ENCODE measurements at places on chromosomes 1 and 21. TPM values are rescaled to one million over a fixed set of nuclear protein-coding genes. Genes with fewer than 3 reads are reported as not detected.

DNA sequence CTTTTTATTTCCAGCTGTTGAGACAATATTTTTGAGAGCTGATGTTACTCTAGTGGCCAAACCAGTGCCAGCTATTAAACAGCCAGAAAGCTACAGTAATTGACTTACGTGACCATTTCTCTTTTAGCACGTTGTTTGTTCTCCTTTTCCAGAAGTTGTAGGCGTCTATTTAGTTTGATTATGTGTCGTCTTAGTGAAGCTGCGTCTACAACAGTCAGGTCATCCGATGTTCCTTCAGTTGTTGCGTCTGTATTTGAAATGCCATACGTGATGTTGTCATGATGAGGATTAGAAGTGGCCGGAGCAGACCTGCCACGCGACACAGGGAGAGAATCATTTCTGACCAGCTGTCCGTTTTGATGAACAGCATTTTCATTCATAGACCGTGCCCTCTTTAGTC, 38.2 kb downstream of the TMEM51 start:
- no peak overlapping the region for H3K27ac ChIP-seq
- no peaks in the 10 kb centered on the region for H3K4me1 ChIP-seq
- no peaks in the 10 kb centered on the region for H3K27me3 ChIP-seq
- no peaks in the 10 kb centered on the region for H3K36me3 ChIP-seq
- no peak for DNase-seq
- no peak overlapping the region for H3K4me3 ChIP-seq

- H3K27ac ChIP-seq: peak overlapping the region; percentile 59
- no peaks in the 10 kb centered on the region for H3K27me3 ChIP-seq
- H3K4me3 ChIP-seq: no peak overlapping the region
- peak; percentile 55 for DNase-seq
Observed at GRCh38 chr1:110065841-110066240, 4.6 kb downstream of the ALX3 start.

- no peaks in the 10 kb centered on the region for H3K36me3 ChIP-seq
- peaks cover 22% of the 10 kb centered on the region for H3K4me1 ChIP-seq
- no peak overlapping the region for H3K27ac ChIP-seq
Observed at GRCh38 chr1:98478121-98478520, 183.4 kb upstream of the SNX7 start.

DNA sequence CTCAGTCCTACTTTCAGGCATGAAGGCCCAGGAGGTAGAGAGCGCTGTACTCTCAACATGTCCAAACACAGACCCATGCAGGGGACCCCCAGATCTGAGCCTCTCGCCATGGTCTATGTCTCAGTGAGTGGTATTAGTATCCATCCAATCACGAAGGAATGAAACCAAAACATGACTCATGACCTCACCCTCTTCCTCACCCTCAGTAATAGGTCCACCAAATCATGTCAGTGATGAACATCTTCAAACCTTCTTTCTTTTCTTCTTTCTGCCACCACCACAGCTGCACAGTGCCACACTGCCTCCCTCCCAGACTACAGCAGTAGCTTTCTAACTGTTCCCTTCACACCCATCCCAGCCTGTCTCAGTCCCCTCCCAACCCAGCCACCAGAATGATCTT, 16.8 kb downstream of the C1orf116 start:
- H3K4me1 ChIP-seq: no peaks in the 10 kb centered on the region
- no peaks in the 10 kb centered on the region for H3K36me3 ChIP-seq
- H3K4me3 ChIP-seq: no peak overlapping the region
- peaks cover 29% of the 10 kb centered on the region for H3K27me3 ChIP-seq
- H3K27ac ChIP-seq: no peak overlapping the region

DNA sequence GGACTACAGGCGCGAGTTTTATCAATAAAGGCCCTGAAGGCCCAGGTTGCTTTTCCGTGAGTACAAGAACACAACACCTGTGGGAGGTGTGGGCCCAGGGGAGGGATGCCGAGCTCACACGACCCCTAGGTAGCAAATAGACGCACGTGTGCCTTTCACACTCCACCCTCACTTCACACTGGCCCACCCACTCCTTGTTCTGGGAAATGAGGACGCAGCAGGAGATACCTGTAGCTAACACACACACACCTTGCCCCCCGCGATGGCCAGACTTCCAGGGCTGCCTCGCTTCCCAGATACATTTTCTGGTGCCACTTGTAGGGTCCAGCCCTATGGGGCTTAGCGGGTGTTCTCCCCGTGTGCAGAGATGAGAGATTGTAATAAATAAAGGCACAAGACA, 4.3 kb upstream of the CCDC27 start:
- no peak overlapping the region for H3K27ac ChIP-seq
- peaks cover 11% of the 10 kb centered on the region for H3K4me1 ChIP-seq
- H3K36me3 ChIP-seq: no peaks in the 10 kb centered on the region
- no peaks in the 10 kb centered on the region for H3K27me3 ChIP-seq
- H3K4me3 ChIP-seq: peak overlapping the region; percentile 93
- DNase-seq: no peak

DNA sequence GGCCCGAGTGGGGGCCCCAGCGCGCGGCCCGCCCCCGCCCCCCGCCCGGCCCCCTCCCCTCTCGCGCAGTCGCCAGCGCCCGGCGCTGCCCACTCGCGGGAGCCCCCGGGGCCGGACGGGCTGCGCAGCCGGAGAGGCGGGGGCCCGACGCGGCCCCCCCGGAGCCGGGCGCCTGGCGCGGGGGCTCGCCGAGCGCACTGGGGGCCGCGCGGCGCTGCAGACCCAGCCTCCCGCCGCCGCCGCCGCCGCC, 146 bp upstream of the ZNF362 start:
- peaks cover 15% of the 10 kb centered on the region for H3K4me1 ChIP-seq
- H3K27ac ChIP-seq: no peak overlapping the region
- no peaks in the 10 kb centered on the region for H3K27me3 ChIP-seq
- no peaks in the 10 kb centered on the region for H3K36me3 ChIP-seq

GRCh38 chr1:8701794-8702471, 115.5 kb downstream of the RERE start:
- no peaks in the 10 kb centered on the region for H3K36me3 ChIP-seq
- H3K4me3 ChIP-seq: peak overlapping the region; percentile 72
- no peaks in the 10 kb centered on the region for H3K27me3 ChIP-seq
- peak; percentile 67 for DNase-seq

DNA sequence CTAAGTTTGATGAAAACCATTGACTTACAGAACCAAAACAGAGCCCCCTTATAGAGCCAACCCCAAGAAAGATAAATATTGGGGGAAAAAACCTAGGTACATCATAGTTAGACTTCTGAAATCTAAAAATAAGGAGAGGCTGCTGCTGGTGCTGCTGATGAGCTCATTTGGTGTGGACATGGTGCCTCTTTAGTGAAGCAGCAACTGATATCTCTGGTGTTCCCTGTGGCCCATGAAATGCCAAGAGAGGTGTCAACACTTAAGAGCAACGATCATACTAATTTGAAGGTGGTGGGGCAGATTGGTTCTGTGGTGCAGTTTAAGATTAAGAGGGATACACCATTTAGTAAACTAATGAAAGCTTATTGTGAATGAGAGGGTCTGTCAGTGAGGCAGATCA, 35.9 kb downstream of the ST3GAL3 start:
- no peak overlapping the region for H3K4me3 ChIP-seq
- H3K36me3 ChIP-seq: peaks cover 5% of the 10 kb centered on the region
- no peaks in the 10 kb centered on the region for H3K4me1 ChIP-seq
- H3K27ac ChIP-seq: no peak overlapping the region

DNA sequence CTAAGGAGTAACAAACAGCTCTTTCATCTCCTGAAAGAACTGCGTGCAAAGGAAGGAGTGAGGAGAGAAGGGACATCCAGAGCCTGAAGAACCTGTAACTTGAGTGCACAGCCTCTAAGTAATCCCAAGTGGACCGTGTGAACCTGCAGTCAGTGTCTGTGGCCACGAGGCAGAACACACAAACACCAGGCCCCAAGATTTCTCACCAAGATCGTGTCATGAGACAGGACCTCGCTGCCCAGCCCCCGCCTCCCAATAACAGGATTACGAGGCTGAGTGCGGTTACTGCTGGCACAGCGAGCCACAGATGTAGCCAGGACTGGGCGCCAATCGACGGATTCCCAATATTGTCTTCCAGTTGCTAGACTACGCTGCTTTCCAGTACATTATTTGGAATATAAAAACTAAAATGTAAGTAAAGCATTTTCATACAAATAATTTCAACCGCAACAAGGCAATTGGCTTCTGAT, 101.3 kb upstream of the SLC25A33 start:
- no peak for DNase-seq
- H3K4me3 ChIP-seq: no peak overlapping the region
- H3K27ac ChIP-seq: no peak overlapping the region
- H3K4me1 ChIP-seq: no peaks in the 10 kb centered on the region
- no peaks in the 10 kb centered on the region for H3K27me3 ChIP-seq

DNA sequence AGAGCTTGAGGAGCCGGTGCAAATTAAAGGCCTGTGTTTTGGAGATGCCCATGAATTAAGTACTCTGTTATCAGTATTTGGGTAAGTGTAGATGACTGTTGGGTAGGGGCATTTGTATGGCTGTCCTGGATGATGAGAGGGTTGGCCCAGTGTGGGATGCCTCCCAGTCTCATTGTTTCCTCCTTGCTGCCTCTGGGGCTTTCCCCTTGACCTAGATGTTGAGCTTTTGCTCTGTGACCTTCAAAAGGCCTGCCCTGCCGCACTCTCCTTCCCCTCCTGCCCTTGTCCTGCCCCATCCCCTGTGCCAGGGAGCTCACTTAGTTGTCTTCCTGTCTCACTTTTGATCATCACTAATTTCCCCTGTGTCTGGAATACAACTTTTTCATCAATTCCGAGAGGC, 10.0 kb downstream of the GALNT2 start:
- H3K4me3 ChIP-seq: no peak overlapping the region
- no peak overlapping the region for H3K27ac ChIP-seq

DNA sequence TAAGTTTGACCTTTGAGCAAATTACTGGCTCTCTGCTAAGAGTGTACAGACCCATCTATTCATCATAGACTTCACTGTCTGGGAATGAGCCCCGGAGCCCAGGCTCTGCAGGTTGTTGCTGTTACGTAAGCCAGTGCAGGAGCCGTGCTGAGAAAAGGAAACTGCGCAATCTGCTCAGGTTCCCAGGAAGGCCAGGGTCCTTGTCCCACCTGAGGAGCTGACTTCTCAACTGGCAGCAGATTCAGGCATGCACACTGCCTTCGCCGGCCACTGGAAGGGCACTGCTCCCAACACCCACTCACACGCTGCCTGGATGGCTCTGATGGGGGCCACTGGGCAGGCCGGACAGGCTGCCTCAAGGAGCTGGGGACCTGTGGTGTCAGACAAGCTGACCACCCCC, 19.5 kb downstream of the RCAN1 start:
- no peak overlapping the region for H3K4me3 ChIP-seq
- no peak overlapping the region for H3K27ac ChIP-seq
- no peak for DNase-seq
- no peaks in the 10 kb centered on the region for H3K4me1 ChIP-seq

GRCh38 chr1:5564578-5565257, 427.5 kb downstream of the NPHP4 start:
- no peak overlapping the region for H3K4me3 ChIP-seq
- no peak for DNase-seq
- H3K27me3 ChIP-seq: peaks cover 7% of the 10 kb centered on the region
- H3K4me1 ChIP-seq: no peaks in the 10 kb centered on the region

GRCh38 chr1:51636191-51636590, 19.3 kb downstream of the OSBPL9 start:
- H3K27ac ChIP-seq: no peak overlapping the region
- no peaks in the 10 kb centered on the region for H3K4me1 ChIP-seq

DNA sequence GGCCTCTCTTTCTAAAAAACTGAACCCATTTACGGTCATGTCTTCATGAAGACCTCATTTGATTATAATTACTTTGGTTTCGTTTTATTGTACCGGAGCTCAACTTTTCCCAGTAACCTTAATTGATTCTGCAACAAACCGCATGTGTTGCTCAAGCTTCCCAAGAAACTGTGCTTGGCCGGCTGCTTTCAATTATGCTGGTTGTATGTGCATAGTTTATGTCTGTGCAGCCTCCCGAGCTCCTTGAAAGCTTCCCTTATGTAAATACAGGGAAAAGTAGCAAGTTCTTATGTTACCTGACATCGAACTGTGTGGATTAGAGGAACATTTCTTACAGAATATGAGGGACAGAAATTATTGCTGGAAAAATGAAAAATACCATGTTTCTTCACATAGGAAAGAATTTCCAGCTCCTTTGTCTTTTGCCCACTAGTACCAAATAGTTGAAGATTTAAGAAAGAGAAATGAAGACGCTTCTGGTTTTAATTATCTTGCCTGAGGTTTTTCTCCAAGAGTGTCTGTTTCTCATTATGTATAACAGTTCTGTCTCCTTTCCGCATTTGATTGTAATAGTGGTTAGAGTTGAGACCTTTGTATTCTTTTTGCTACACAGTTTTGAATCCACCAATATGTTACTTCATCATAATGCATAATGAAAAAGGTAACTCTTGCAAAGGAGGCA, 2.1 kb downstream of the VCAM1 start:
- peaks cover 9% of the 10 kb centered on the region for H3K4me1 ChIP-seq
- H3K36me3 ChIP-seq: no peaks in the 10 kb centered on the region
- H3K4me3 ChIP-seq: peak overlapping the region; percentile 26
- peak overlapping the region; percentile 60 for H3K27ac ChIP-seq
- H3K27me3 ChIP-seq: no peaks in the 10 kb centered on the region

GRCh38 chr21:39666026-39666425, 53.3 kb downstream of the B3GALT5 start:
- H3K4me3 ChIP-seq: no peak overlapping the region
- H3K4me1 ChIP-seq: no peaks in the 10 kb centered on the region
- no peak for DNase-seq
- no peak overlapping the region for H3K27ac ChIP-seq

GRCh38 chr1:11676386-11677103, 4.4 kb downstream of the MAD2L2 start:
- no peak overlapping the region for H3K4me3 ChIP-seq
- peaks cover 3% of the 10 kb centered on the region for H3K4me1 ChIP-seq
- H3K27me3 ChIP-seq: no peaks in the 10 kb centered on the region
- peaks cover 41% of the 10 kb centered on the region for H3K36me3 ChIP-seq

DNA sequence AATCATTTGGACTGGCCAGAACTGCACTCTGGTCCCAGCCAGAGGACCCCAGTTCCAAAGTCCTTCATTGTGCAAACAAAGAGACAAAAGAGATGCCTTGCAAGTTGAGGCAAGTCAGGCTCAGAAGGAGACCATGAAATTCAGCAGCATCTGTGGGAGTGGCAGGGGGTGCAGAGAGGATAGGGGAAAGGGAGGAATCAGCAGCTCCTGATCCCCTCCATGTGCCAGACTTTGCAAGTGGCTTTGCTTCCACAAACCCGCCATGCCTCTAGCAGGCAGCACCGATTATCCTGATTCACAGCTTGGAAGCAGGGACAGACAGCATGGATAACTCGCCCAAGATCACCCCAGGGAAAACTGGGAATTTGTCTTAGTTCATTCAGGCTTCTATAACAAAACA, 2.1 kb upstream of the CAPN9 start:
- peaks cover 9% of the 10 kb centered on the region for H3K4me1 ChIP-seq
- no peak overlapping the region for H3K27ac ChIP-seq
- H3K27me3 ChIP-seq: no peaks in the 10 kb centered on the region
- H3K4me3 ChIP-seq: no peak overlapping the region
- DNase-seq: no peak

Gene AMY1C
- not detected for total RNA-seq

Gene CD1E
- total RNA-seq: not detected

Gene RIPK4
- 16.0 TPM for total RNA-seq

Gene C1orf185
- total RNA-seq: not detected

Gene IL20
- not detected for total RNA-seq

Gene PTCH2
- total RNA-seq: 2.3 TPM

Gene LMX1A
- not detected for total RNA-seq

Gene HCRTR1
- total RNA-seq: not detected

Gene LMOD1
- not detected for total RNA-seq

Gene MYOM3
- not detected for total RNA-seq

All from A673 (cell line).